ENCODE measurements at places on chromosomes 13 and 19.

GRCh38 chr13:103140001-103140671 lies 73.9 kb upstream of the SLC10A2 start:
- DNase-seq, result no peak

DNA sequence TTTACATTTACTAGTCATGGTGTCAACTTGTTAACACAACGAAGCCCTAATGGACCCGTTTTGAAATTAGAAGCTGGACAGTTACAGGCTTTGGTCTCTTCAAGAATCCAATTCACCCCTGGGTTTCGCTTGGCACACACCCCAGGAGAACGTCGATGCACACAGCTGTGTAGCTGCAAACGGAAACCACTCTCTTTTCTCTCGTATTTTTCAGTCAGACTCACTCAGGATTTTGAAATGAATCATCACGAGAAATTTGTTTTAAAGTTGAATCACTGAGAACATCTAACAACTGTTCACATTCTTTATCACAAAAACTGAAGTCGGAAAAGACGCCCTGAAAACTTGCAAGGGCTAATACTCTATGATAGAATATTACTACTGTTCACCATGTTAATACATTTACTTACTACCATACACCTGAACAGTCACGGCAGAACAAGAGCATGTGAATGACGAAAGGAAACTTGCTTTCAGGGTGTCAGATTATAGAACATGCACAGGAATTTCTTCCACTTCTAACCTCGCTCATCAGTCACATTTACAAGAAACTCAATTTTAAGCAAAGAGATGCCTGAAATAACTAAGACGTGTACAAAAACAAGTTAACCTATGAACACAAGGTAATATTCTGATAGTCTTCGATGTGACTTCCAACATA lies 4.7 kb downstream of the PNMA8A start:
- DNase-seq, result no peak

- no peak for DNase-seq
Observed at GRCh38 chr19:7932276-7932929, 6.5 kb upstream of the CTXN1 start.

DNA sequence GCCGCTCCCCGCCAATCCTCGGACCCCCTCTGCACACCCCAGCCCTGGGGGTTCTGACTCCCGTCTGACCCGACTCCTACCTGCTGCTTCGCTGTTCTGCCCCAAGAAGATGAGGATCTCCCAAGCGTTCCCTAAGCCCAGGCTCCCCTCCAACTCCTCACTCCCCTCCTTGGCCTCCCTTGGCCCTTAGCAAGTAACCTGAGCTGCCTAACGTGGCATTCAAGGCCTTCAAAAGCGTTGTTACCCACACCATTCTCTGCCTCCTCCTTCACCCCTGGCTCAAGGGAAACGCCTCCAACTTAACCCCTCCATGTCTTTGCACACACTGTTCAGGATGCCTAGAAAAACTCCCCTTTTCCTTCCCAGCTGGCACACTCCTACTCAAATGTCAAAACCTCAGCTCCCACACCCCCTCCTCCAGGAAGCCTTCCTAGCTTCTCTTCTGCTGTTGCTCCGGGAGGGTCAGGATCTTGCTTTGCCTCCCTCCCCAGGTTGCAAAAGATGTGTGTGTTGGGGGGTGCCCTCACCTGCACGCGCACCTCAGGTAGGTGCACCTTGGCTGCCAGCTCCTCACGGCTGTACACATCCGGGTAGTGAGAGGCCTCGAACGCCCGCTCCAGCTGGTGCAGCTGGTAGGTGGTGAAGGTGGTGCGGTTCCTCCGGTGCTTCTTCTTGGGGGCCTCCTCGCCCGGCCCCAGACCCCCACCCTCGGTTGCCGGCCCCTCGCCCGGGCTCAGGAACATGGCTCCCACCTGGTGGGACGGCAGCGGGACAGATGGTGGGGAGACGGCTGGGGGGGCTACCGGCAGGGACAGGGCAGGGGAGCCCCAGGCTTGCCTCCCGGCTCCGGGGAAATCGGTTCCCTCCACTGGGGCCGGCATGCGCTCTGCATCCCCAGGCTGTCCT lies 775 bp downstream of the RAX2 start:
- no peak for DNase-seq

DNA sequence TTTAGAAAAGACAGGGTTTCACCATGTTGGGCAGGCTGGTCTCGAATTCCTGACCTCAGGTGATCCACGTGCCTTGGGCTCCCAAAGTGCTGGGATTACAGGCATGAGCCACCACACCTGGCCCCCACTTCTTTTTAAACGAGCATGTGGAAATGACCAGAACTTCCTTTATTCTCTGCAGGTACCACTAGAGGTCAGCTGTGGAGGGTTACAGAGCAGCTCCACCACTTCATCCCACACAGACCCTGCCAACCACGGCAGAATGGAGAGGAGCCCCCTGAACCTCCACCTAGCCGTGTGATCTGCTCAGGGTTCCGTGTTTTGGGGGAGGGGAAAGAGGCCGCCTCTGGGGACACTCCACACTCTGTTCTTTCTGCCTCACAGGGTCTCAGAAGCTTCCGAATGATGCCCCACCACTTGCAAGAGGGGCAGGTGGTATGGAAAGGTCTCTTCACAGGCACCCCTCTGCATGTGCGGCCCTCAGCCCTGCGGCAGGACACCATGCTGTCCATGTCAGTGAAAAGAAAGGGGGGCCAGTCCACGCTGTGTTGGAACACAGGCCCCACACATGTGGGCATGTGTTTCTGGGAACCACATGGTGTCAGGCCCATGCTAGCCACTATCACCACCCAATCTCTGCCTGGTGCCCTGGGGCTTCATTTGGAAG lies 465.0 kb downstream of the TSHZ3 start:
- no peak for DNase-seq

- no peak for DNase-seq
Observed at GRCh38 chr13:94494026-94494425, 14.5 kb upstream of the DCT start.

- no peak for DNase-seq
Observed at GRCh38 chr19:39014037-39014436, 18.3 kb downstream of the FBXO27 start.

GRCh38 chr19:50505856-50506611 lies 5.0 kb downstream of the JOSD2 start:
- DNase-seq, result no peak

DNA sequence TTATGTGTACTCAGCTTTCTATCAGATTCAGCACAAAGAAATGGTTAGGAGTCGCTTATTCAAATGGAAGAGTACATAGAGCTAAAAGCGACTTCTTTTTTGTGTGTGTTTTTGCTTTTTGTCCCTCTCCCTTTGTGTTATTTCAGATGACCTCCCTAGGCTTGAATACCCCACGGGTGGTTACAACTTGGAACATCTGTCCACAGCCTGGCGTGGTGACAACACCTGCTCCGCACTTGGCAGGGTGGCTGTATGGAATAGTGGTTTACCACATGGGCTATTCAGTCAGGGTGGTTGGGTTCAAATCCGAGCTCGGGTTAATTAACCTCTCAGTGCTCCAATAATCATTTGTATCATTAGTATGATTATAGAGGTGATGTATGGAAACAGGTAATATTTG lies 151.6 kb upstream of the FREM2 start:
- no peak for DNase-seq

DNA sequence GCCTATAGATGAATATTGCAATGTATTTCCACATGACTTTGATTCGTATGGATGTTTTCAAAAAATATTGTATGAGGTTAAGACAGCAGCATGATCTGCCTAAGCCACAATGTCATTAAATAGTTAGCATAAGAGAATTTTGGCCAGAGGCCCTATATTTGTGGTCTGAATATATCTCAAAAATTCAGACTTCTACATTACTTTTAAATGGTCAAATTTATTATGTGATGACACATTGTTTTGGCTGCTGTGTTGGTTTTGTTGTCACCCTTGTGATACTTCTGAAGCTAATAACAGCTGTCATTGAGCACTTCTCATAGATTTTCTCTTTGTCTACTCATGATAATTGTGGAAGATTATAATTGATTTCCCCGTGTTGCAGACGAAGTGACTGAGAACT lies 288.2 kb downstream of the MYO16 start:
- DNase-seq, result no peak

DNA sequence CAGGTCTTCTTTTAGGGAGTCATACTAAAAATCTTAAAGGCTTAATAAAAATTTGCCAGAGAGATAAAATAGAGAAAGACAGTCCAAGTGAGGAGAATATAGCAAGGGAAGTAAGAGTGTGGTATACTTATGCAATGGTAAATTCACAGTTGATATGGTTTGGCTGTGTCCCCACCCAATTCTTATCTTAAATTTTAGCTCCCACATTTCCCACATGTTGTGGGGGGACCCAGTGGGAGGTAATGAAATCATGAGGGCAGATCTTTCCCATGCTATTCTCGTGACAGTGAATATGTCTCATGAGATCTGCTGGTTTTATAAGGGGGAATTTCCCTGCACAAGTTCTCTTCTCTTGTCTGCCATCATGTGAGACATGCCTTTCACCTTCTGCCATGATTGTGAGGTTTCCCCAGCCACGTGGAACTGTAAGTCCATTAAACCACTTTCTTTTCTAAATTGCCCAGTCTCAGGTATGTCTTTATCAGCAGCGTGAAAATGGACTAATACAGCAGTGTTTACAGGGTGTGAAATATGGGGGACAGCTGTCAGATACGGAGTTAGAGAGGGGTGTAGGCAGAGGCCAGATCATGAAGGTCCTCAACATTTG lies 115.4 kb downstream of the UGGT2 start:
- no peak for DNase-seq

DNA sequence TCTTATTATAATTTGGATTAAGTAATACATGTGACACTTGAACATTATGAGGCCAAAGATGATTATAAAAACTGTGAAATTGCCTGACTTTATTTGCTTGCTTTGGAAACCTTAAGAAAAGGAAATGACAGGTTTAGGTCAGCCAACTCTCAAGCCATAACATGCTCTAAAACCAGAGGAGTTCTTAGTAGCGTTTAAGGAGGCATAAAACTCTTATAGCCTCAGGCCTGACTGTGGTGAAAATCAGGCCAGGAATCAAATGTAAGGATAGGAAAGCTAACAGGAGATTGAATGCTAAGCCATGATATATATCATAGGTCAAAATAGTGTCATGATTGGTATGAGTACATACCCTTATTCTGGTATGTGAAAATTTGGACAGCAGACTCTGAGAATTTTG lies 1142.4 kb upstream of the MIR17HG start:
- no peak for DNase-seq

DNA sequence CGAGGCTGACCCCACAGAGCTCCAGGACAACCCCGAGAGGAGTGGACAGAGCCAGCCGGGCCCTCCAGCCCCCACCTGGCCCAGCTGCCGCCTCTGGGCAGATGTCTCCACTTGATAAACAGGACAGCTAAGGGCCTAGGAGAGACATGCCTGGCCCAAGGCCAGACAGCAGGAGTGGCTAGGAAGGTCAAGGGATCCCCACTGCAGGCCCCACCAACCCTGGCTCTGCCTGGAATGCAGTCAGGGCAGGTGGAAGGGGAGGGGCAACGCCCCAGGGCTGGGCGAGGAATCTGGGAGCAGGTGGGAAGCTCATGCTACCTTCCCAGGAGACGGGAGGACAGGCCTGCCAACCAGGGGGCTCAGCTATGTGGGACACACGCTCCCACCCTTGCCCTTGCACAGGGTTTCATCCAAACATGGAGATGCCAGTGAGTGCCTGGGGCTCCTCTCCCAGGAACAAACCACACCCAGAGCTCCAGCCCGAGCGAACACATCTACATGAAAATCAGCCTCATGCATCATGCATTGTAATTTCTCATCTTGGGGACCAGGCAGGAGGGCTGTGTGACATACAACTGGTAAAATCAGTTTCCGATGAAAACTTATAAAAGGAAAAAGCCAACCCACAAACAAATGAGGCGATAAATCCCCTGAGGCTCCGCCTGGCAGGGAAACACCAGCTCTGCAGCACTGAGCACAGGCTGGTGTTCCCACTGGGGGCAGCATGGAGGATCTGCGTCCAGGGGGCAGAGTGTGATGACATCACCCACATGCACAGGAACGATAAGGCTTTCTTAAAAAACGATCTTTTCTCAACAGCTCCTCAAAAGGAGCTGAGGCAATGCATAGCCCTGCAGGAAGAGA lies 25.0 kb downstream of the SH3GL1 start:
- peak; percentile 86 for DNase-seq
